MG63 (cell line): ENCODE measurements at places on chromosomes 3 and 15.

- DNase-seq: no peak
These were observed 23.3 kb upstream of the MYO5C start for GRCh38 chr15:52318729-52319500.

DNA sequence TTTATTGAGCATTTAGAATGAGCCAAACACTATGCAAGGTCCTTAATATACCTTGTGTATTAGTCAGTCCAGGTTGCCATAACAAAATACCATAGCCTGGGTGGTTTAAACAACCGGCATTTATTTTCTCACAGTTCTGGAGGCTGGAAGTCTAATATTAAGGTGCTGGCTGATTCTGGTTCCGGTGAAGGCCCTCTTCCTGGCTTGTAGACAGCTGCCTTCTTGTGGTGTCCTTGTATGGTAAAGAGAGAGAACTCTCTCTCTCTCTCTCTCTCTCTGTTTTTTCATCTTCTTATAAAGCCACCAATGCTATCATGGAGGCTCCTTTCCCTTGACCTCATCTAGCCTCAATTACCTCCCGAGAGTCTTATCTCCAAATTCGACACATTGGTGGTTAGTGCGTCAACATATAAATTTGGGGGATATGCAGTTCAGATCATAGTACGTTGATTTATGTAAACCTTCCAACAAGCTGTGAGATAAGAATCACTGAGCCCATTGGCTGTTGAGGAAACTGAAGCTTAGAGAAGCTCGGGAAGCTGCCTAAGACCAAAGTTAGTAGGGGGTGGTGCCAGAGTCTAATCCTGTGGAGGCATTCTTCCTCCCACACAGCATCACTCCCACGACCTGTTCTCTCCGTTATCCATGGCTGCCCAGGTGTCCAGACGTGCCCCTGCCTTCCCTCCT, 298.0 kb upstream of the PROK2 start:
- DNase-seq: no peak

GRCh38 chr15:80010131-80010673, 39.2 kb upstream of the BCL2A1 start:
- peak; percentile 87 for DNase-seq

DNA sequence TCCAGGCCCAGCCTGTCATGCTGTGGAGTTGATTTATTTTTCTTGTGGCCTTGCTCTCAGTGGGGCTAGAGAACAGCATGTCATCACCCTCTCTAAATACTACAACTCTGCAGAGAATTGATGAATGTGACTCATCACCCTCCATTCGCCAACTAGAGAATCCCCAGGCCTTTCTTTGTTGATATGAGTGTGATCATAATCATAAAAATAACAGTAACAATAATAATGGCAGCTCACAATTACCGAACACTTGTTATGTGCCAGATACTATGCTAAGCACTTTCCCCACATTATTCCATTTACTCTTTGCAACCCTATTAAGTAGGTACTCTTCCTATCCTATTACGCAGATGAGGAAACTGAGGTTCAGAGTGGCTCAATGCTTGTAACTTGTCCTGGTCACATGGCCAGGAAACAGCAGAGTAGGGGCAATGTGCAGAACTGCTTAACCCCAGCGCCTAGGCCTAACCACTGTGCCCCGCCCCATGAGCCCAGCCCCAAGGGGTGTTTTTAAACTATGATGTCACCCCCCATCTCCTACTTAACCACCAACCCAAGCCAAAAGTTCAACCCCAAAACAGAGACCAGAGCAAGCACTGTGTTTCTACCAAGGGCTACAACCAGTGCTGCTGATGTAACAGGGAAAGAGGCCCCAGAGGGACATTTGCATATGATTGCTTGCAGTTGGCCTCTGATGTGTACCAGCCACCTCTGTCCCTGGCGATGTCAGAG, 104.5 kb downstream of the ADCY5 start:
- peak; percentile 78 for DNase-seq

DNA sequence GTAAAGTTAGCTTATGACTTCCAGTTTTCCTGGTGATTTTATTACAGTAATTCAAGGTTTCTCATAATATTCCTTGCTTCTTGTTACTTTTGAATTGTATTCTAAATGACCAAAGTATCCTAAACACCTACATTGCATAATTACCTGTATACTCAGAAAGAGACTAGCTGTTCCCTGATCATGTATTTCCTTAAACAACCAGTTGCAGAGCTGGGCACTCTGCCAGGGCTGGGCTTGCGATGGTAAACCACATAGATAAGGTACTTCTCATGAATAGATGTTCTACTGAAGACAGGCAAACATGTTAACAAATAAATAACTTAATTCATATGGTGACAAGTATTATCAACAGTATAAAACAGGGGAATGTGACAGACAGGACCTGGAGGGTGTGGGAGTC, 142.3 kb upstream of the WNT5A start:
- DNase-seq: no peak

GRCh38 chr3:143002083-143002712, 828 bp downstream of the U2SURP start:
- DNase-seq: no peak

DNA sequence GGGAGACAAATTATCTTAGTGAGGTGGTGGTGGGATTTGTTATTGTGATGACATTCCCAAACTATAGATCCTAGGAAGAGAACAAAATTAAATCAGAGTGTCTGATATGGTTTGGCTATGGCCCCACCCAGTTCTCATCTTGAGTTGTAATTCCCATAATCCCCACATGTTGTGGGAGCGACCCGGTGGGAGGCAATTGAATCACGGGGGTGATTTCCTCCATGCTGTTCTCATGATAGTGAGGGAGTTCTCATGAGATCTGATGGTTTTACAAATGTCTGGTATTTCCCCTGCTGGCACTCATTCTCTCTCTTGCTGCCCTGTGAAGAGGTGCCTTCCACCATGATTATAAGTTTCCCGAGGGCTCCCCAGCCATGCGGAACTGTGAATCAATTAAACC, 62.0 kb downstream of the RPL22L1 start:
- no peak for DNase-seq
